ENCODE measurements at places on chromosomes 6 and 20. TPM values are rescaled to one million over a fixed set of nuclear protein-coding genes. Genes with fewer than 3 reads are reported as not detected.

DNA sequence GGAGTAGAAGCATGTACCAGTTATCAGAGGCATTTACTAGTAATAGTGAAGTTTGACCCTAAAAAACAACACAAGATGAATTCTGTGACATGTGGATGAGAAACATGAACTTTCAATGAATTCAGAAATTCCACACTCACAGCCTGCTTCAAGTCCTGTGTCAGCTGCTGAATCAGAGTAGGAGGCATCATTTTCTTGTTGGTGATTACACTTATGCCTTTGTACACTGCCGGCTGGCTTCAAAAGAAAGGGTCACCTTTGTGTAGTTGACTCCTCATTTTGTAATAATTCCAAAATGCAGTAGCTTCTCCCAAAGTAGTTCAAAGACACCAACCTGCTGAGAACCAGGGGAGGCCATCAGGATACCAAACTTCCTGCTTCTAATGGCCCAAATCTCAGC is 165.5 kb downstream of the BACH2 start:
- peak; percentile 44 for DNase-seq

DNA sequence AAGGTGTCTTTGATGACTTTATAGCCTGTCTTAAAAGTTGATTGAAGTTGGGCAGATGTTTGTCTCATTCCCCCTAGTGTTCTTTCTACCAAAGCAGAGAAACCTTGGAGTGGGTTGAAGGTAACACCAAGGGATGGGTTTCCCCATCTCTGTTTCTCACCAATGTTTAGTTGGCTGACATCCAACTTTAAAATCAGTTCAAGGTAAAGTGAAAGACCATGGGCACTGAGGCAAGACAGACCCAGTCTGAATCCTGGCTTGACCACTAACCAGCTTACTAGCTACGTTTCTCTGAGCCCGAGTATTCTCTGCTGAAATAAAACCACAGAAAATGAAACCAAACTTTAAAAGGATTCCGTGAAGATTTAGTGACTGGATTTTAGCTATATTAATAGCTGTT is 258.9 kb downstream of the KIF16B start:
- no peak for DNase-seq

- DNase-seq, result peak; percentile 23
Observed at GRCh38 chr6:131136021-131136786, 937 bp downstream of the AKAP7 start.

GRCh38 chr6:158847786-158848185 is 28.6 kb upstream of the EZR start:
- DNase-seq, result no peak

- DNase-seq, result no peak
Observed at GRCh38 chr6:131262060-131262459, 126.8 kb downstream of the AKAP7 start.

DNA sequence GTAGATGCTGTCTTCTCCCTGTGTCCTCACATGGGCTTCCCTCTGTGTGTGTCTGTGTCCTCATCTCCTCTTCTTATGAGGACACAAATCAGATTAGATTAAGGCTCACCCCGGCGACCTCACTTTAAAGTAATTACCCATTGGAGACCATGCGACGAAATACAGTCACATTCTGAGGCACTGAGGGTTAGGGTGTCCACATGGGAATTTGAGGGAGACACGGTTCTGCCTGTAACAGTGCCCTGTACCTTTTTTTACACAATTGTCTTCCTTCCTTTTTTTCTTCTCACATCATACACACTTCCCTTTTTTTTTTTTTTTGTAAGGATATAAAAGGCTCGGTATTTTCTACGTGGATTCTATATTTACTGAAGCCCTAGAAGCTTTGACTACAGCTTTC is 48.9 kb downstream of the DEK start:
- DNase-seq, result no peak

- DNase-seq, result peak; percentile 77
Observed at GRCh38 chr6:44049989-44050871, 77.0 kb downstream of the MRPL14 start.

- DNase-seq, result peak; percentile 3
Observed at GRCh38 chr6:33008944-33009861, at the start of gene HLA-DOA. TSS of gene HLA-DOA (minus strand) at chr6:33009591.

DNA sequence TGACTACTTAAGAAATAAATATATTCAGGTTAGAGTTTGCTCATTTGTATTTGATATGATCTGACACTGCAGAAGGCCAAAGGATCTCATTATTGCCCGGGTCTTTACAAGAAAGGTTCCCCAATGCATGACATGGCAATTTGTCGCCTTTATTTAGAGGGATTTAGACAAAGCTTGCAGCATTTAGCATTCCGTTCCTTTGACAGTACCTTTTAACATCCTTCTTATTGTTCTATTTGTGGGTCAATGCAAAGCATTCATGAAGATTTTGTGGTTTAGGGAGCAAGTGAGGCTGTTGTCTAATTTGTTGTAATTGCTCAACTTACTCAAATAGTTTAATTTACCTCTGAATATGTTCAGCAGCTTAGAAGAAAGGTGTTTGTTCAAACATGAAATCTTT is 230.8 kb upstream of the FLRT3 start:
- DNase-seq, result peak; percentile 7

- DNase-seq, result no peak
Observed at GRCh38 chr6:85771925-85772430, 129.3 kb upstream of the SYNCRIP start.

- DNase-seq, result no peak
Observed at GRCh38 chr20:46358346-46359058, 47.9 kb downstream of the ELMO2 start.

DNA sequence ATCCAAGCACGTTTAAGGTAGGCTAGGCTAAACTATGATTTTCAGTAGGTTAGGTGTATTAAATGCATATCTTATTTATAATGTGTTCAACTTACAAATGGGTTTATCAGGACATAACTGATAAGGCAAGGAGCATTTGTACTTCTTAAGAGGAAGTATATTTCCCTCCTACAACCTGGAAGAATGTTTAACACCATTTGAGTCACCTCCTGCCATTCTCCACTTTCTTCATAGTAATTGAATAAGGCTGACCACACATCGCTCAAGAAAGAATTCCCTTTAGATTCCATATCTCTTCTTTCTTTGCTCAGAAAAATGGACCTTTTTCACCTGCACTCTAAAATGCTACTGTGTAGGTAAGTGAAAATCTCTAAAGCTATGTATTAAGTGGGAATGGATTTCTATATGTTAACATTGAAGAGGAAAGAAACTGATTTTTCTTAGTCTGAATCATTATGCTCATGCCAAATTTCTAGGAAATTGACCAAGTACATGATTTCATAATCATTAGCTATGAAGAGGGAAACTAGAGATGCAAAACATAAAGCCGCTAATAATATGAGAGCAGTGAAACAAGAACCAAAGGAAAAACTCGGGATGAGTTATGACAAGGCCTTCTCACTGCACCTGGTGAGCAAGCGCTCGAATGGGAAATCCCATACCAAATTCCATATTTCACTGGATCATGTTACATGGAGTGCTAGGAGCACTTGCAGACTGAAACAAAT is 210.4 kb downstream of the ALDH8A1 start:
- peak; percentile 70 for DNase-seq

GRCh38 chr6:33164665-33165373 is 27.4 kb downstream of the COL11A2 start:
- no peak for DNase-seq

DNA sequence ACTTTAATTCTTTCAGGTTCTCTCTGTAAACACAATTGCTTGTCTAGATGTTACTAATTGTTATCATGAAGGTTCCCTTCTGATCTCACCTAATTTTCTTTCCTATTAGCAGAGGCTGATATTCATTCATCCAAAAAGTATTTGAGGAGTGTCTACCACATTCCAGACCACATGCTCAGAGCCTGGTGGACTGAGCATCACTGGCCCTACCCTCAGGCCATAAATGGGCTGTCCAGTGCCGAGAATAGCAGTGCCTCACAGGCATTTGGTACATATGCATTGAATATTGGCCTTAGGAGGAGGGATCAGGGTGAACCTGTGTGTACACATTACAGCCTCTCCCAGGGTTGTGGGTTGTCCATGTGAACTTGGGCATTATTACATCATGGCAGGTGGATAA is 40.4 kb upstream of the PRELID3B start:
- DNase-seq, result peak; percentile 70

GRCh38 chr6:87583822-87584221 is 6.0 kb downstream of the RARS2 start:
- DNase-seq, result no peak

GRCh38 chr6:149032599-149033405 is 284.7 kb upstream of the TAB2 start:
- DNase-seq, result peak; percentile 91

- DNase-seq, result no peak
Observed at GRCh38 chr6:90347411-90347851, 50.8 kb upstream of the BACH2 start.

DNA sequence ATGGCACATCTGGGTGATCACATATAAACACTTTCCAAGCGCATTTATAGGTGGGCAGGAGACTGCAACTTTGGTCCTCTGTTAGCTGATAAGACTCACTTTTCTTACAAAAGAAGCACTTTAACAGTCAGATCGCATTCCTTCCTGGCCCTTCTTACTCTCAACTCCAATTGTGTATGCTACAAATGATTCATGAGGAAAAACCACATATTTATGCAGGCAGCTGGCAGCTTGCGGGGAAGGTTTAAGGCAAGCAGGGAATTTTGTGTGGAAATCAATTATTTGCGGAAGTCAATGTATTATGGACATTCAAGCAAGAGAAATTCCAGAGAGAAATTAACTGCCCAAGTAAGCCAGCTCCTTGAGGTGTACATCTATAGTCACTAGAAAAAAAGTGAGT is 194.0 kb downstream of the PKHD1 start:
- peak; percentile 2 for DNase-seq

- DNase-seq, result no peak
Observed at GRCh38 chr6:36327226-36327918, 9.3 kb downstream of the BNIP5 start.

DNA sequence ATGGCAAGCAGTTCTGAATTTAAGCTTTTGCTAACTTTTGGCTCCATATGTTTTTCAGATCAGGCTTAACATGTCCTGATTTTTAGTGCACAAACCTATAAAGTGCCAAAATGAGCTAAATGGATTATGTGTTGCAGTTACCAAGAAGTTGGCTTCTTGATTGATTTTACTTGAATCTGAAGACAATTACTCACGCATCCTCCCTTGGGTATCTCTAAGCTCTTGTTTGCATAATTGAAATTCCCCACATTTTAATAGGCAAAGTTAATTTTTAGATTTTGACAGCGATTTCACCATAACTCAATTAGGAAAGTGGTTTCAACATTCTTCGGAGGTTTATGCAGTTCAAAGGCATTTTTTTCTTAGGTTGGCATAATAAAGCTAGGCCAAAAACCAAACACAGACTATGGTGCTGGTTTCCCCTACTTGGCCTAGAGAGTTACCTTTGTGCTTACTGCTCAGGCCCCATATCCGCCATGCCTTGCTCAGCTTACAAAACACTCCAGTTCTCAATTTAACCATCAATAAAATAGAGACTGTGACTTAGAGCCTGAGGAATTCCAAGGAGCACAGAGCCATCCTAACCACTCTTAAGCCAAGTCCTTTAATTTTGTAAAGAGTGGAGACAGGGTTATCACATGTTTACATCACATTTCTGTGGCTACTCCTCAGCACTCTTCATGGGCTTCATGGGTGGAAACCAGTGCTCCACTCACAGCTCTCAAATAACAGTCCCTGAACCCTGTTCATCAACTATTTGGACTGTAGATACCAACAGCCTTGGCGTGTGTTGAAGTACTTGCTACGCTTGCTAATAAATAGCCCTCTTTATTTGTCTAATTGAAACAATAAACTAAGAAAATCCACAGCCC is 32.1 kb downstream of the LAMA4 start:
- DNase-seq, result peak; percentile 93

- DNase-seq, result no peak
Observed at GRCh38 chr6:45653117-45653883, 275.6 kb upstream of the SUPT3H start.

DNA sequence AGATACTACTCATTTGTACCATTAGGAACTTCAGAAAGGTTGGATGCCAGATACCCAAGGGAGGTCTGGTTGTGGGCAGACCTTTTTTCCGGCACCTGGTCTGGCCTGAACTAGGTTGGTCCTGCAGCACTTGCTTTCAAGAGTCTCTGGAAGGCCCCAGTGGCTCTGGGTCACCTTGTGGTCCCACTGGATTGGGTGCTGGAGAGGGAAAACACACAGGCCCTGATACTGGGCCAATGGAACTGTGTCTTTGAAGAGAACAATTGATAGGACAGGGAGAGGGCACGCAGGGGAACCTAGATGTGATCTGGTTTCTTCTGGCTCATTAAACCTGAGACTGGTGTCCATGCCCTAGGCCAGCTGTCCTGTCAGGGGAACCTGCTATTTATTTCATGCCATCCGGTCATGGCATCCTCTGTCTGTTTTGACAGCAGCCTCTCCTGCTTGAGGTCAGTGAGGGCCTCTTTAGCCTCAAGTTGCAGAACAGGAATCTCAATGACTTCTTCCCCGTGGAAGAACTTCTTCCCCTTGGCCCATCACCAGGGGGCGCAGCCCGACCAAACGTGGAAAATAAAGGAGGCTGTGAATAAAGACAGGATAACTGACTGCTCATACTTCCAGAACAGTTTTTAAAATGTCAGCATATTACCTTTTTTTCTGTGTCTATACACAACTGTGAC is 25.0 kb downstream of the TAF8 start:
- peak; percentile 49 for DNase-seq

DNA sequence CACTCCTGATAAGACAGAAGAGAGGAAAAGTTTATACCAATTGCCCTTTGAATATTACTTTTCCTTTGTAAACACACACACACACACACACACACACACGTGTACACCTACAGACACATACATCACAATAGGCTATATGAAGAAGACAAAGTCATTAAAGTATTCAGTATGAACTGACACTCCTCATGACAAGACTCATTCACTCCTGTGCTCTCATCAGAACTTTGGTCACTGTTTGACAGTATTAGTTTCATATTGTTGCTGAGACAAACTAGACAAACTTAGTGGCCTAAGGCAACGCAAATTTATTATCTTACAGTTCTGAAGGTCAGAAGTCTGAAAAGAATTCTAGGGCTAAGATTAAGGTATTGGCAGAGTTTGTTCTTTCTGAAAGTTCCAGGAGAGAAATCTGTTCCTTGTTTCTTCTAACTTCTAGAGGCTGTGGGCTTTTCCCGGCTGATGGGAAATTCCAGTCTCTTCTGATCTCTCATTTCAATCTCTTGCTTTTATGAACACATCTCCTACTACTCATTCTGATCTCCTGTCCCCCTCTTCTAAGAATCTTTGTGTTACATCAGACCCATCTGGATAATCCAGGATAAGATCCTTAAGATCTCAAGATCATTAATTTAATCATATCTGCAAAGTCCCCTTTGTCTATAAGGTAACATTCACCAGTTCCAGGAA is 171.3 kb downstream of the HACE1 start:
- no peak for DNase-seq

The ALDH8A1 gene
- 0.41 TPM for total RNA-seq

The TCP1 gene
- 238 TPM for total RNA-seq

The LY6G5C gene
- 2.9 TPM for total RNA-seq

The ARMC12 gene
- 0.25 TPM for total RNA-seq

The CCN5 gene
- total RNA-seq, result not detected

The HCK gene
- 0.53 TPM for total RNA-seq

The EPB41L1 gene
- 35.0 TPM for total RNA-seq

The SSTR4 gene
- total RNA-seq, result not detected

The CNPY3 gene
- total RNA-seq, result 37.1 TPM

The LTV1 gene
- total RNA-seq, result 25.4 TPM

The MYB gene
- not detected for total RNA-seq

The MEP1A gene
- not detected for total RNA-seq

The NRSN1 gene
- total RNA-seq, result not detected

The TMC2 gene
- total RNA-seq, result not detected

The KHDC1L gene
- total RNA-seq, result not detected

The NNAT gene
- total RNA-seq, result 3.1 TPM
